ENCODE measurements at places on chromosomes 1 and 21.
A peak's percentile ranks its signal among the peaks of the same experiment; 100 is the strongest.

DNA sequence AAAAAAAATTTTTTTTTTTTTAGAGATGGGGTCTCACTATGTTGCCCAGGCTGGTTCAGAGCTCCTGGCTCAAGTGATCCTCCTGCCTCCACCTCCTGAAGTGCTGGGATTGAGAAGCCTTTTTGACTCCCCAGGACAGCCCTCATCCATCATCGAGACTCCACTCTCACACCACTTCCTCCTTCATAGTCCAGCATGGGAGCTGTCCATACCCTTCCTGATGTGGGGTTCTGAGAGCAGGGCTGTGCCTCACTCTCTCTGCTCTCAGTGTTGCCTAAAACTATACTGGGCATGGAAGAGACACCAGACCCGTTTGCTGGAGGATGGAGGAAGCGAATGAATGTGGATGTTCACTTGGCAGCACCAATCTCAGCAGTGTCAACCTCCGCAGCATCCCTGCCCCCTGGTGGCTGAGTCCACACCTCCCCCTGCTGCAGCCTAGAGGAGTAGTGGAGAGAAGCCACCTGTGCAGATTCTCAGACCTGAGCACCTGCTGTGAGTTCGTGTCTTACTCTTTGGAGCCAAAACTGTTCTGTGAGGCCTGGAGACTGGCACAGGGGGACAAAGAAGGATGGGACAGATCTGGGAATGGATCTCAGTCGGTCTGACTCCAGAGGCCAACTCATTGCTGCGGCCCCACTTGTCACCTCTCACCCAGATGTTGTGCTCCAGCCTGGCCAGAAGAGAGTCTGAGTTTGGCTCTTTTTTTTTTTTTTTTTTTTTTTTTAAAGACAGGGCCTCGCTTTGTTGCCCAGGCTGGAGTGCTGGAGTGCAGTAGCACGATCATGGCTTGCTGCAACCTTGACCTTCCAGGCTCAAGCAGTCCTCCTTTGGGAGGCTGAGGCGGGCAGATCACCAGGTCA, 17.7 kb downstream of the TINAGL1 start:
- peak; percentile 30 for DNase-seq

DNA sequence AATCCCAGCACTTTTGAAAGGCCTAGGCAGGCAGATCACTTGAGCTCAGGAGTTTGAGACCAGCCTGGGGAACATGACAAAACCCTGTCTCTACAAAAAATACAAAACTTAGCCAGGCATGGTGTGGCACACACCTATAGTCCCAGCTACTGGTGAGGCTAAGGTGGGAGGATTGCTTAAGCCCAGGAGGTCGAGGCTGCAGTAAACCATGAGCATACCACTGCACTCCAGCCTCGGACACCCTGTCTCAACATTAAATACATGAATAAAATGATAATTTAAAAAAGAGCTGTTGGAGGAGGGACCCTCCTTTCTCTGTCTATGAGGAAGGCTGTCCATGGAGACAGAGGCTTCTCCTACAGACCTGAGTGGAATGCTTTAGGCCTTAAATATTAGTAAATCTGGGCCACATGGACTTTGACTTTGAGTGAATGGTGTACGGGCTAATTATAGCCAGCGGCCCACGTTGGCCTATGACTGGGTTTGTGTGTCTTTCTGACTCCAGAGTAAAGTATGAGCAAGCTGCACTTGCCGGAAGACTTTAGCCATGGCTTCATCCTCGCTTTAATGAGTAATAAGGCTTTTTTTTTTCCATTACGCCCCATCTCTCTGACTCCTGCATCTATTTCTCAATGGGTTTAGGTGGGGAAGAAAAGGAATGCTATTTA, 21.3 kb downstream of the RAB3B start:
- no peak for DNase-seq

DNA sequence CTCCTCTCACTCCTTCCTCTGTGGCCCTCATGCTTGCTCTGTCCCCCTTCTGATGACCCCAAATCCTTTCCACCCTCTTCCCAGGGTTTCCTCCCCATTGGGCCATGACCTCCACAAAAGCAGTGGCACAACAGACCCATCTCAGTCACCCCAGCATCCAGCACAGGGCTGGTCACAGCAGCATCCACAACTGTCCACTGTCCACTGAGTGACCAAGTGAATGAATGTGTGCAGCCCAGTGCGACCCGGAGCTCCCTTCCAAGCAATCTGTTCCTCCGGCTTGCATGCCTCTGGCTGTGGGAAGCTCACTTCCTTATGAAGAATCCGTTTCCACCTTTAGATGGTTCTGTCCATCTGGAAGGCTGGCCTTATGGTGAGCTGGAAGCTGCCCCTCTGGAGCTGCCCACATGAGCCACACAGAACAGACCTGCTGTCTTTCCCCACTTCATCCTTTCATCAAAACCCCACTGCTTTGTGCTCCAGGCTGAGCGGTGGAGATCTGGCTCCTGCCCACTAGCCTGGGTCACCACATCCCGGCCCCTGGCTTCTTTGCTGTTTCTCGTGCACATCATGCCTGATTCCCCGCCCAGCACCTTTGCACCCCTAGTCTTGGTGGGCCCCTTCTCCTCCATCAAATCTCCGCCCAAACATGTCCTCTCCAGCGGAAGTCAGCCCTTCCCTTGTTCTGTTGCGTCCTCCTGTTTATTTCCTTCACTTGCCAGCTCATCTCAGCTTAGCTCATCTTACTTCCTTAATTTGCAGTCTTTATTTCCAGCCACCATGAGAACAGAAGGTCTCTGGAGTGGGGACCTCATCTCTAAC, 56.4 kb downstream of the EDN2 start:
- DNase-seq, result no peak

DNA sequence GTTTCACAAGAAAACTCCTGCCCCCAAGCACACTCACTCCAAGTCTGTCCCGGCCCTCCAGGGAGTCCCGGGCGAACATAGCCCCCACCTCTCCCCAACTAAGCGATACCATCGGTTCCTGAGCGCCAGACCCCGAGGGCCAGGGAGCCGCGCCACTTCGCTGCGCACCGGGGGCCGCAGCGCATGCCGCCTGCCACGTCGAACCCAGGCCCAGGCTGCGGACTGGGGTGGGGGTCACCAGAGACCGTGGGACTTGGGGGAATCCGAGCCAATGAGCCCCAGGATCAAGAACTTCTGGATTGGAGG, 801 bp downstream of the RSPO1 start:
- no peak for DNase-seq

DNA sequence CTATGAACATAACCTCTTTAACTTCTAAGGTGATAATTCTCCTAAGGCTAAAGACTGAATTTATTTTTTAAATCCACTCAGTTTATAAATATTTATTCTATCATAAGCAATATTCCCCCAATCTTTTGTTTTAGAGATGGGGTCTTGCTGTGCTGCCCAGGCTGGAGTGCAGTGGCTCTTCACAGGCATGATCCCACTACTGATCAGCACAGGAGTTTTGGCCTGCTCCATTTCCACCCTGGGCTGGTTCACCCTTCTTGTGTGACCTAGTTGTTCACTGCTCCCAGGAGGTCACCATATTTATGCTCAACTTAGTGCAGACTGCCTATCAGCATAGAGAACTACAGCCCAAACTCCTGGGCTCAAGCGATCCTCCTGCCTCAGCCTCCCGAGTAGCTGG, 38.6 kb downstream of the LPGAT1 start:
- DNase-seq, result no peak

GRCh38 chr1:117036018-117036461, 24.1 kb upstream of the TTF2 start:
- no peak for DNase-seq

GRCh38 chr1:152458384-152459185, 44.5 kb upstream of the CRNN start:
- DNase-seq, result peak; percentile 69

Measured in hypothalamus (tissue), 51 donors.